ENCODE measurements at places on chromosomes 5 and 9. TPM values are rescaled to one million over a fixed set of nuclear protein-coding genes. Genes with fewer than 3 reads are reported as not detected.
A peak's percentile ranks its signal among the peaks of the same experiment; 100 is the strongest.

DNA sequence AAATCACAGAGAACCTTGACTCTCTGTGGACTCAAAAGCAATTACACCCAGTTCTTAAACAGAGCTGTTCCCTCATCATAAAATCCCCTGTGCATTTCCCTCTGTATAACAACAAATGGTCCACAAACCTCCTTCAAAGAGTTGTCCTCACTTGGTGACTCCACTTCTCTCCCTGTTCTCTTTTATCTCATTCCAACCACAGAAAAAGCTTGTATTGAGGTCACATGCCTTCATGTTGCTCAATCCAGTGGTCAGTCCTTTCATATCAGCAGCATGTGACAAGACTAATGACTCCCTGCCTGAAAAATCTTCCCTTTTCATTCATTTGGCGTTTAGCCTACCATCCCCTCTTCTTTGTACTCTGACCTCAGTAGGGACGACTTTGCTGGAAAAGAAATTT is 158.0 kb downstream of the DEPDC1B start:
- H3K27ac ChIP-seq, result no peak overlapping the region
- DNase-seq, result no peak
- H3K4me1 ChIP-seq, result no peaks in the 10 kb centered on the region
- H3K36me3 ChIP-seq, result no peaks in the 10 kb centered on the region
- H3K4me3 ChIP-seq, result no peak overlapping the region
- H3K27me3 ChIP-seq, result no peaks in the 10 kb centered on the region

- H3K4me1 ChIP-seq, result no peaks in the 10 kb centered on the region
- no peak for DNase-seq
- no peaks in the 10 kb centered on the region for H3K27me3 ChIP-seq
- H3K4me3 ChIP-seq, result no peak overlapping the region
These were observed 53.4 kb downstream of the PUM3 start for GRCh38 chr9:2790466-2790865.

Gene DBN1
- polyA plus RNA-seq, result not detected

DNA sequence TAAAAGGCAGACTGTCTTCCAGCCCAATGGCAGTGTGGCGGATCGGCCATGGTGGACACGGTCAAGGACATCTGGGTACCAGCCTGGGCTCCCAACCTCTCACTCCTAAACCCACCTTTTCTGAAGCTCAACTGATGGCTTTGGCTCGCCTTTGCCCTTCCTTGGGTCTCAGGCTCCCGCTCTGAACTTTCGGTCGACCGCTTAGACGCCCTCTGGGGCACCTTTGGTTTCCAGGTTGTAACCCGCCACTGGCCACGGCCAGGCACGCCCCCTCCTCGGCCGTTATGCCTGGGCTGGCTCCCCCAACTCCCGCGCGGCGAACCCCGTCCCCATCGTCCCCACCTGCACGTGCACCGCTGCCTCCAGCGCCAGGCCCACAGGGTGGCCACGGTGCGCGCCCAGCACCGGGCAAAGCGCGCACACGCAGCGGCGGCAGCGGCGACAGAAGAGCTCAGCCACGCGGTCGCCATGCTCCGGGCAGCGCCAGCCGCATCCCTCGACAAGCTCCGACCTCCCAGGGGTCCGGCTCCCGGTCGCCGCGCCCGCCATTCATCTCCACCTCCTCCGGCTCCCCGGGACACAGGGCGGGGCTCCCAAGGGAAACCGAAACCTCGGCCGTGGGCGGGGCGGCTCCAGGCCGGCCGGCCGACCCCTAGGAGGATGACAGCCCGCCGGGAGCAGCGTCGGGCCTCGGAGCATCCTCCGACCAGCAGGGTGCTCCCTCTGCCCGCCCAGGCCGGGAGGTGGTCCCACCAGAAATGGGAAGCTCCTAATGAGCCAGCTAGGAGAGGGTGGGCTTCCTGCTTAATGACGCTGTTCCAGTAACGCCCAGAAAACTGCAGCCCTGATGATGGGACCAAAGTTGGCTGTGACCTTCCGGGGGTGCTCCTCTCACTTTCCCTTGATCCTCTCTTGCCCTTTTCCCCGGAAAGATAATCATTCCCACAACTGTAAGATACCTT is at the start of gene TRIM14:
Gene TRIM14 (minus strand): TSS at position 583 of the 962 bp plus-strand sequence. CDS start 34 bp downstream, at position 549.
- peaks cover 8% of the 10 kb centered on the region for H3K36me3 ChIP-seq
- DNase-seq, result peak; percentile 50
- peak within 1 kb of the TSS; percentile 70 for H3K4me3 ChIP-seq
- H3K27ac ChIP-seq, result peak within 1 kb of the TSS; percentile 92

DNA sequence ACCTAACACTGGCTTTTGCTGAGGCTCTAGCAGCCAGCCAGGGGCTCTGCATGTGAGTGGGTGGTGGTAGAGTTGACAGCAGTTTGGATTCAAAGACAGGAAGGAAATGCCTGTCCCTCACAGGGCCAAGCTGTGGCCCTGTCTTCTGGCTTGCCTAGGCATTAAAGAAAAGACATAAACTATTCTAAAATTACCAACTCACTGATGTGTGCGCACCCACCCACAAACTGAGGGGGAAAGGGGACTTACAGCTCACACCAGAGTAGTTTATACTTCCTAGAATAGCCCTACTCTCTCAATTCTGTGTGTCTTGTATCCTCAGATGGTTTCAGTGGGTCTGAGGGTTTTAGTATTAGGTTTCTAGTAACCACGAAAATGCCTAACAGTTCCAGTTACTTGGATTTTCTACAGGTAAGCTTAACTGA is 18.3 kb upstream of the IL13 start:
- peaks cover 33% of the 10 kb centered on the region for H3K36me3 ChIP-seq
- no peak for DNase-seq
- H3K4me1 ChIP-seq, result no peaks in the 10 kb centered on the region
- no peak overlapping the region for H3K4me3 ChIP-seq
- no peaks in the 10 kb centered on the region for H3K27me3 ChIP-seq
- H3K27ac ChIP-seq, result no peak overlapping the region

- no peaks in the 10 kb centered on the region for H3K27me3 ChIP-seq
- no peak for DNase-seq
- no peaks in the 10 kb centered on the region for H3K36me3 ChIP-seq
- H3K4me3 ChIP-seq, result no peak overlapping the region
- H3K4me1 ChIP-seq, result peaks cover 21% of the 10 kb centered on the region
These were observed 90.2 kb downstream of the TLE4 start for GRCh38 chr9:79661886-79662536.

DNA sequence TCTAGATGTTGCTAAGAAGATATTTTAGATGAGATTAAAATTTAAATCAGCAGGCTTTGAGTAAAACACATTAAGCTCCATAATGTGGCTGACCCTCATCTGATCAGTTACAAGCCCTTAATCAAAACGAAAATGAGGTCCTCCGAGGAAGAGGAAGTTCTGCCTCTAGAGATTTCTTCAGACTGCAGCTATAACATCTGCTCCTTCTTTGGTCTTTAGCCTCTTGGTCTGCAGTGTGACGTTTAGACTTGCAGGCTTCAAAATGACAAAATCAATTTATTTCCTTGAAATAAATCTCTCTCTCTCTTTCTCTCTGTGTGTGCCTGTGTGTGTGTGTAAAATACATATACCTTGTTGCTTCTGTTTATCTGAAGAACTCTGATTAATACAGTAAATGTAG is 1429.8 kb upstream of the CDH9 start:
- H3K27ac ChIP-seq, result no peak overlapping the region
- H3K4me1 ChIP-seq, result no peaks in the 10 kb centered on the region
- no peak for DNase-seq
- H3K36me3 ChIP-seq, result no peaks in the 10 kb centered on the region

DNA sequence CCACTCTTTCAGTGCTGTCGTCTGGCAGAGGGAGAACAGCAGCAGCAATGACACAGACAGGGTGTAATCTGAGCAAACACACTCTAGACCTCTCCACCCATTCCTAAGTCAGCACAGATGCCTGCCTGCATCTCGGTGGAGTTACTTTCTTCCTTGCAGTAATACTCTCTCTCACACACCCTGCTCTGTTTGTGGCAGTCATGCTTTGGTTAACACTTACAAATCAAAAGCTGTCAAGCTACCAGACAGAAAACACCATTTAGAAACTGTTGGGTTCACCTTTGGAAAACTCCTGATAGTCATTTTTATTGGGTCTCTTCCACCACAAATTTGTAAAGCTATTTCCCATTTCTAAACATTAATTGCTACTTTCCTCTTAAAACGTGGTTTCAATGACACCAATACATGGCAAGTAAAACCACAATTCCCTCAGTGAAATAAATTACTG is 27.3 kb downstream of the LHFPL2 start:
- H3K36me3 ChIP-seq, result no peaks in the 10 kb centered on the region
- no peak for DNase-seq
- no peak overlapping the region for H3K4me3 ChIP-seq
- no peaks in the 10 kb centered on the region for H3K27me3 ChIP-seq
- H3K4me1 ChIP-seq, result no peaks in the 10 kb centered on the region
- no peak overlapping the region for H3K27ac ChIP-seq

- no peak overlapping the region for H3K4me3 ChIP-seq
- H3K36me3 ChIP-seq, result no peaks in the 10 kb centered on the region
- H3K27me3 ChIP-seq, result no peaks in the 10 kb centered on the region
These were observed 198.7 kb downstream of the SEMA6A start for GRCh38 chr5:116375926-116376325.

Gene OR1J4
- not detected for polyA plus RNA-seq

DNA sequence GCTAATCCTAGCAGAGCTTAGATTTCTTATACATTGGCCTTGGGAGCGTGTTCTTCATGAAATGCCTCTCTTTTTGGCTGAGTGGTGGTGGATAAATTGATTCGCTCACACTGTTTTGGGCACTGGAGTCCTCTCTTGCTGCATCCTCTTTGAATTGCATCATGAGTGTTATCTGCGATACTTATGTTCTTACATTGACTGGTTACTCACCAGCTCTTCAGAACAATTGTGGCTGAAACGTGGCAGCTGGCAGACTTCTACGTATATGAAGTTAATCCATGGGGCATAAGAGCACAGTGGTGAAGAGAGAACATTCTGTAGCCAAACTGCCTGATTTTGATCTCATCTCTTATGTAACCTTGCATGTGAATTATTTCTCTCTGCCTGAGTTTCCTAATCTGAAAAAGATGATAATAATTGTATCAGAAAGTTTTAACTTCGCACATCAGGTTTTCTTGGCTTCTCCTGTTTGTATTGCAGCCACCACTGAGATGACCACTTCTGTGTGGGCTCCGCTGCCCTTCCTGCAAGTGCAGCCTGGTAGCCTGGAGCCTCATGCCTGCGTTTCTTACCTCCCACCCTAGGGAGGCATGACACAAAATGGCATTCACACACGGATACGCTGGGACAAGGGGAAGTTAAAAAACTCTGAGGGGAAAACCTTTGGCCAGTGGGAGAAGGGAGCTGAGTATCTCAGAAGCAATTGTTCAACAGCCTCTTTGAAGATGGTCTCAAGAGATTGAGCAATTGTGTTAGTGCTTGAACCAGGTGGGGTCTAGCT is 295.2 kb downstream of the ARHGAP26 start:
- H3K27ac ChIP-seq, result no peak overlapping the region
- no peaks in the 10 kb centered on the region for H3K36me3 ChIP-seq
- H3K4me1 ChIP-seq, result peaks cover 8% of the 10 kb centered on the region
- H3K27me3 ChIP-seq, result no peaks in the 10 kb centered on the region

- H3K4me3 ChIP-seq, result no peak overlapping the region
- no peak for DNase-seq
- H3K36me3 ChIP-seq, result no peaks in the 10 kb centered on the region
- no peaks in the 10 kb centered on the region for H3K27me3 ChIP-seq
- no peaks in the 10 kb centered on the region for H3K4me1 ChIP-seq
These were observed 641.3 kb upstream of the KLF4 start for GRCh38 chr9:108130905-108131304.

GRCh38 chr5:25550793-25551192 is 906.0 kb upstream of the CDH10 start:
- DNase-seq, result no peak
- H3K27ac ChIP-seq, result no peak overlapping the region
- H3K36me3 ChIP-seq, result no peaks in the 10 kb centered on the region

DNA sequence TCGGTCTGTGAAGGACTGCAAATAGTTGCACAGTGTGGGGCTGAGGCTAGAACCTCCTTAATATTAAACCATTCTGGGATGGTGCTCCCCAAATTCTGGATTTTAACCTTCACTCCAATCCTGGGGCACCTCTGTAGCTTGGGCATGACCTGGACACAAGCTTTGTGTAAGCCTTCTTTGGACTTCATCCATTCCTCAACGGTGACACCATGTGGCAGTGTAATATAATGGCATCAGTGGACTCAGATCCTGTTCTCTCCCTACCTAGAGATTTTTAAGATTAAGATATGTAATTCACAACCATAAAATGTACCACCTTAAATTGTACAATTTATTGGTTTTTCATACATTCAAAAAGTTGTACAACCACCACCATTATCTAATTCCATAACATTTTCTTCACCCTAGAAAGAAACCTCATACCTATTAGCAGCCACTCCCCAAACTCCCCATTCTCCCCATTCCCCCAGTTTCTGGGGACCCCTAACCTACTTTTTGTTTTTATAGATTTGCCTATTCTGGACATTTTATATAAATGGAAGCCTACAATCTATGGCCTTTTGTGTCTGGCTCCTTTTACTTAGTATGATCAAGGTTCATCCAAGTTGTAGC is 4.8 kb upstream of the PLGRKT start:
- H3K4me3 ChIP-seq, result no peak overlapping the region
- H3K4me1 ChIP-seq, result peaks cover 25% of the 10 kb centered on the region
- no peaks in the 10 kb centered on the region for H3K27me3 ChIP-seq
- no peak for DNase-seq

DNA sequence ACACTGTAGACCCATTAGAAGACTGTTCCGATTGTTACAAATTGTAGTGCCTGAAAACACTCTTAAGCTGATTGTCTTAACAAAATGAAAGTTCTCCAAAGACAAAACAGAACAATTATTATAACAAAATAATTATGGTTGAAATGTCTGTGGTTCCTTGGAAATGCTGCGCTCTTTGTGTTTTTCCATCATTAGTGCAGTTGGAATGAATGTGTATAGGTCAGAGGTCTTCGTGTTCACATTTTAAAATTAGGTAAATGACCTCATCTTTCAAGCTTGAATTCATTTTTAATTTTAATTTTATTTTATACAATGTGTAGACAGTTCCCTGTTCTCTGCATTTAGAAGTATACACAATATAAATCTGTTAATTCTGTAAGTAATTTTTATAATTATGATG is 56.7 kb upstream of the NXNL2 start:
- no peaks in the 10 kb centered on the region for H3K27me3 ChIP-seq
- peaks cover 7% of the 10 kb centered on the region for H3K36me3 ChIP-seq
- no peaks in the 10 kb centered on the region for H3K4me1 ChIP-seq
- H3K4me3 ChIP-seq, result no peak overlapping the region
- no peak overlapping the region for H3K27ac ChIP-seq
- DNase-seq, result no peak

Gene STPG3
- not detected for polyA plus RNA-seq

Gene RABGAP1
- 24.1 TPM for polyA plus RNA-seq

DNA sequence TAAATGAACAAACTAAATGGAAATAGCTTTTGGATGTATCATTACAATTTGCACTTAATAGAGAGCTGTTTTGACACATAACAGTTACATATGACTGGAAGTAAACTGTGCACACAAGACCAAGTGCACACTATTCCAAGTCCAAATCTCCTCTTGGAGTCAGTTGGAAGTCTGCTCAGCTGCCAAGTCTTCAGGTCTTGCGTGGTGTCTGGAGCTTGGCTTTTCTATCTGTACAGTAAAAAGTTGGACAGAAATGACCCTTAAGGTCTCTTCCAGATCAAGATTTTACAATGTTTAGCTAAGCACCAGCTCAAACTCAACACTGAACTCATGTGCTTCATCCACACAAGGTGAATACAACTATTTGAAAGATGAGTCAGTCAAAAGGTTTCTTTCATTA is 456.9 kb downstream of the RASEF start:
- H3K27ac ChIP-seq, result no peak overlapping the region
- H3K27me3 ChIP-seq, result no peaks in the 10 kb centered on the region

- no peaks in the 10 kb centered on the region for H3K36me3 ChIP-seq
- no peak overlapping the region for H3K4me3 ChIP-seq
- H3K27ac ChIP-seq, result no peak overlapping the region
- no peak for DNase-seq
- no peaks in the 10 kb centered on the region for H3K27me3 ChIP-seq
- peaks cover 44% of the 10 kb centered on the region for H3K4me1 ChIP-seq
These were observed 3.5 kb downstream of the HBEGF start for GRCh38 chr5:140342896-140343295.

GRCh38 chr9:130138791-130139190 is 33.4 kb upstream of the NCS1 start:
- DNase-seq, result no peak
- no peak overlapping the region for H3K4me3 ChIP-seq
